ENCODE measurements at places on chromosomes 16 and 17.

DNA sequence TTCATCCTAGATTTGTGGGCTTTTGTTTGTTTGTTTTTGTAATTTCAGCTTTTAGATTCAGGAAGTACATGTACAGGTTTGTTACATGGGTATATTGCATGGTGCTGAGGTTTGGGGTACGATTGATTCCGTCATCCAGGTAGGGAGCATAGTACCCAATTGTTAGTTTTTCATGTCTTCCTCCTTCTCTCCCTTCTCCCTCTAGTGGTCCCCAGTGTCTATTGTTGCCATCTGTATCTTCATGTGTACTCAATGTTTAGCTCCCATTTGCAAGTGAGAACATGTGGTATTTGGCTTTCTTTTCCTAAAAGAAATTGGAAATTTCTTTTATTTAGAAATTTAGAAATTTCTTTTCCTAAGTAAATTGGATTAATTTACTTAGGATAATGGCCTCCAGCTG, 37.1 kb upstream of the BCAS3 start:
- peak; percentile 5 for DNase-seq

- DNase-seq, result peak; percentile 93
Observed at GRCh38 chr17:17823433-17824118, 13.2 kb downstream of the SREBF1 start.

- DNase-seq, result no peak
Observed at GRCh38 chr16:3610698-3611145, 684 bp downstream of the SLX4 start.

GRCh38 chr17:19768046-19768782, 20.1 kb upstream of the ALDH3A1 start:
- no peak for DNase-seq

GRCh38 chr16:27241658-27242057, 26.9 kb downstream of the NSMCE1 start:
- no peak for DNase-seq

- no peak for DNase-seq
Observed at GRCh38 chr16:57590654-57591085, 37.8 kb upstream of the ADGRG1 start.

GRCh38 chr16:89586218-89586617, 10.7 kb downstream of the CPNE7 start:
- DNase-seq, result no peak

- DNase-seq, result no peak
Observed at GRCh38 chr16:31286421-31287032, 26.8 kb downstream of the ITGAM start.

- no peak for DNase-seq
Observed at GRCh38 chr17:72338847-72339790, 218.3 kb downstream of the SOX9 start.

DNA sequence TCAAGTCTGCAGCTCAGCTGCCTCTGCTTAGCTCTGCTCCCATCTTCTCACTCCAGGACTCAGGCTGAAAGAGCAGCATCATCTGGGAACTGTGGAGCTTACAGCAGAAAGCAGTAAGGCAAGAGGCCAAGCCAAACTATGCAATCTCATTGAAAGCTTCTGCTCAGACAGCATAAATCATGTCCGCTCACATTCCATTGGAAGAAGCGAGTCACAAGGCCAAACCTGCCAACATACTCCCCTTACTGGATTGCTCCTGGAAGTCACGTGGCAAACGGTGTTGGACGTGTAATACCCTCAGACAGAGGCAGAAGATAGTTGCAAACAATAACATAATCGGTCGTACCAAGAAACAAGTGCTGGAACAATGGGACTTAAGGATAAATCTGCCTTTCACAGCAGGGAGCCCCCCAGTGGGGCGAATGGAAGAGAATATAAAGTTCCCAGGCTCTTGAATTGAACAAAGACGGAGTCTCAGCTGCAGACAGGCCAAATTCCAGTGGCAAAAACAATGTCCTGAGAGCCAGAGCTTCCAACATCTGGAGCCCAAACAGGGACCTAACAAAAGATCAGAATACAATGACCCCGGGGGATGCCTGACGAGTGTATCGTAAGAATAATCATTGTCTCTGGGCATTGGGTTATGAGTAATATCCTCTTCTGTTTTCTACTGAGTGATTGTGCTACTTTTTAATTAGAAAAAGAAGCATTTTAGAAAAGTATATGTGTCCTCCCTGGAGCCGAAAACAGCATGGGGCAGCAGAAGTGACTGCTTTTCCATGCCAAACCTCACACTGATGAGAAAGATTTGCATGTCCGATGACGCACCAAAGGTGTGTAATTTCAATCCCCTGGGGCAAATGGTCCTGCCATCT, 68.4 kb downstream of the CMC2 start:
- DNase-seq, result no peak

- peak; percentile 37 for DNase-seq
Observed at GRCh38 chr17:68102318-68102758, 66.8 kb downstream of the KPNA2 start.

GRCh38 chr17:59440757-59441463, 109.5 kb downstream of the YPEL2 start:
- DNase-seq, result peak; percentile 69

DNA sequence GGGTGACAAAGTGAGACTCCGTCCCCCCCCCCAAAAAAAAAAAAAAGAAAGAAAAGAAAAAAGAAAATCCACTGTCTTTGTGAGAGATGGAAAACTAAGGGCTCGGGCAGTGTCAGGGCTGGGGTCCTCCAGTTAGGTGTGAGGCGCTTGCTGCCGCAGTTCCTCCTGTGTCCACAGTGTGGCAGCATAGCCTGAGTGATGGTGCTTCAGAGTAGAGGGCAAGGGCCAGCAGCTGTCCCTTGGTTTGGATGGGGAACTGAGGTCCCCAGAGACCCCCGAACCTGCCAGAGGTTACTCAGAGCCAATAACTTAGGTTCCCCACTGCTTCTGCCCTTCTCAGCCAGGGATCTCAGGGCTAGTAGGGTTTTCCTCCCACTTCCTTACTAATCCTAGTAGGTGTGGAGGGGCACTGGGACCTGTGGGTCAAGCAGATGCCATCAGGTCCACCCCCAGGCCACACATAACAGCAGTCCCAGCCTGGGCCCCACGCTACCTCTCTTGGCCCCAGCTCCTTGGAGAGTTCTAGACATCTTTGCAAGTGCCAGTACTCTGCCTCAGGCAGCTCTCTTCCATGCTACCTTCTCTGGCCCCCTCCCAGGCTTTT, 7.9 kb upstream of the LLGL1 start:
- DNase-seq, result peak; percentile 70

- DNase-seq, result no peak
Observed at GRCh38 chr17:17830740-17831207, 6.0 kb downstream of the SREBF1 start.

- no peak for DNase-seq
Observed at GRCh38 chr17:22278302-22279275, 586.3 kb downstream of the KCNJ18 start.

GRCh38 chr17:45368651-45369050, 51.8 kb upstream of the MAP3K14 start:
- DNase-seq, result no peak

GRCh38 chr17:56031636-56032035, 121.6 kb upstream of the ANKFN1 start:
- no peak for DNase-seq

GRCh38 chr17:11490171-11490755, 108.0 kb upstream of the DNAH9 start:
- no peak for DNase-seq

- DNase-seq, result no peak
Observed at GRCh38 chr16:71536752-71537499, 10.7 kb downstream of the CHST4 start.

DNA sequence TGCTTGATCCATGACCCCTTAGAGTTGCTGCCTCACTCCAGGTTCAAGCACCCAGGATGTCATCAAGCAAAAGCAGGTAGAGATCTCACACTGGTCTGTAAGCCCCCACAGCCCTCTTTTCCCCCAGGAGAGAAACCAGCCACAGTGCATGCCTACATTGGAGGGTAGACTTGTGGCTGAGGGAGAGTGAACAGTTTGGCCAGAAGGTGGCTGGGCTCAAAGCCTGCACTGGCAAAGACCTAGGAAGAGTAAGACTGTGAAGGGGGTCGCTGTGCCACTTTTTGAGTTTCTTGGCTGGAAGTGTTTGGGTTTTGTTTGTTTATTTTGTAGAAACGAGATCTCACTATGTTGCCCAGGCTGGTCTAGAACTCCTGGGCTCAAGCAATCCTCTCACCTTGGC, 28.5 kb downstream of the HOXB1 start:
- DNase-seq, result no peak

DNA sequence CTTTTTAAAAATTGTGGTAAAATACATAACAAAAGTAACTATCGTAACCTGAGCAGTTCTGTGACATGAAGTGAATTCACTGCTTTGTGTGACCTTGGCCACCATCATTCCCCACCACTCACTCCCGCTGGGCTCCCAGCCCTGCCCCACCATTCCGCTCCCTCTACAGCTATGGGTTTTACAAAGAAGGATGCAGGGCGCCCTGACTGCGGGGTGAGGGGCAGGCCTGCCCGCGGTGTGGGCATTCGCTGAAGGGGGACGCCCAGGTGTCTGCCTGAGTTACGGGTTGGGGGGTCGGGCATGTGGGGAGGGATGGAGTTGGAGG, at the start of gene CEMP1:
Gene CEMP1 (minus strand): TSS at position 38 of the 325 bp plus-strand sequence. CDS start 335 bp downstream, outside the sequence.
- no peak for DNase-seq

GRCh38 chr16:29993903-29994599, 1.4 kb downstream of the HIRIP3 start:
- no peak for DNase-seq

GRCh38 chr17:67582673-67583081, 135.1 kb upstream of the NOL11 start:
- DNase-seq, result no peak

DNA sequence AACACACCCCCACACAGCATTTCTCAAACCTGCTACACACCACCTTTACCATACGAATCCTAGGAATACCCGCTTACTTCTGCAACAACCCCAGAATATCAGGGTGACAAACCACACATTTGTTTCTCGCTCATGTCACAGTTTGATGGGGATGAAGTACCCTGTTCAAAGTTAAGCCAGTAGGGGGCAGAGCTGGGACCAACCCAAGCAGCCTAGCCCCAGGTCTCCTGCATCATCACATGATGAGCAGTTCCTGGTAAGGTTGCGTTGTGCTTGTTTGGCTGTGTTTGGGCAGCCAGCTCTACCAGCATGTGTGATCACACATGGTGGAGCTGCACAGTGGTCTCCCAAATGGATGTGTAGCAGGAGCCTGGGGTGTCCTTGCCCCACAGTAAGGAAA, 103.6 kb upstream of the C16orf82 start:
- no peak for DNase-seq

DNA sequence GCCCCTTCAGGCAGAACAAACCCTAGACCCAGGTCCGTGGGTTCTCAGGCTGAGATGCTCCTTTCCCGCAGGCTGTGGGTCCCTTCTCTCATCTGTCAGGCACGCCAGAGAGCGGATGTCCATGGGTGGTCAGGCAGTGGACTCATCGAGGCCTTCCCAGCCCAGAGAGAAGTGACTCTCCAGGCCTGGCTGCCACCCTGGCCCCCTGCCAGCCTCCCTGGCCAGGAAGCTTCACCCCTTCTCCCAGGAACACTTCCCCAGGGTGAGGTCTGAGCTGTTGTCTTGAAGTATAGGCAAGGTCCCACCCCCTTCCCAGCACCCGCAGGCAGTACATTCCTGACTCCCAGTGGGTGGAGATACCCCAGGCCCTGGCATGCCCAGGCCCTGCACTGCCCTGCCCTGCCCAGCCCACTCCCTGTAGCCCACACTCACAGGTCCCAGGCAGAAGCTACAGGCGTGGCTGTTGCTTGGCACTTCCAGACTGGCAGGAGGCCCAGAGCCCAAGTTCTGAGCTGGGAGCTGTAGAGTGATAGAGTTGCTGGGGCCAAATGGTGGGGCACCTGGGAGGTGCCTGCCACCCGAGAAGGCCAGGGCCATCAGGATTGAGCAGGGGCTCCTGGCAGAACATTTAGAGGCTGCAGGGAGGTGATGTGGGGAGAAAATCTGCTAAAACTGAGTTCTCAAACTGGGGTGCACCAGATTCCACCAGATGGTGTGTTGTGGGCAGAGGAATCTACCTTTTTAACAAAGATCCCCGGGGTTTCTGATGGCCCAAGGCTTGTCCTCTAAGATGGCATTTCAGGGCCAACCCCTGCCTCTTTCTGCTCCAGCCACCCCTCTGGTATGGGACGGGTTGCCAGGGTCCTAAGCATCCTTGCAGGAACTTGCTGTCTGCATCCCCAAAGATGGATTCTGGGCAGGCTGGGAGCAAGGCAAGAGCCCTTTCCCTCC, 6.7 kb downstream of the ITGA3 start:
- DNase-seq, result no peak

DNA sequence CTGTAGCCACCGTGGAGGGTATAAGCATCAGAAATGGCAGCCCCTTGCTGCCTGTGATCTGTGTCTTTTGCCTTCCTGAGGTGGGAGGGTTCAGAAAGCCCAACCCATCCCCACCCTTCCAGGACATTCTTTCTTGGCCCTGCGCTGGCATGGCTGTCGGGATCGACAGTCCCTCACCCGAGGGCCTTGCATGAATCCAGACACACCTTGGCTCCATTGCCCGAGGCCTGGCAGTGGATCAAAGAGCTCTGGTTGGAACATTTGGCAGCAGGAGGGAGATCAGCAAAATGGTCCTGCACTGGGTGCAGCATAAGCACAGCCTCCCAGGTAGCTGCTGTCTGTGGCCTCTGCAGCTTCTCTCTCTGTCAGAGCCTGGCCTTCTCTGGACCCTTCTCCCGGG, 246.6 kb upstream of the MAF start:
- no peak for DNase-seq

GRCh38 chr16:66084306-66084705, 282.2 kb upstream of the CDH5 start:
- no peak for DNase-seq

- peak; percentile 17 for DNase-seq
Observed at GRCh38 chr16:48383877-48384519, 1.2 kb downstream of the SIAH1 start.

- DNase-seq, result peak; percentile 22
Observed at GRCh38 chr17:74361230-74362068, at the start of gene BTBD17. Gene BTBD17 (minus strand): TSS chr17:74361868. CDS start chr17:74361819, 49 bp downstream.

All from CD4-positive, alpha-beta T cell (primary cell).